Myocyte (in vitro differentiated cells): ENCODE measurements at places on chromosomes 13 and 19. TPM values are rescaled to one million over a fixed set of nuclear protein-coding genes. Genes with fewer than 3 reads are reported as not detected.

DNA sequence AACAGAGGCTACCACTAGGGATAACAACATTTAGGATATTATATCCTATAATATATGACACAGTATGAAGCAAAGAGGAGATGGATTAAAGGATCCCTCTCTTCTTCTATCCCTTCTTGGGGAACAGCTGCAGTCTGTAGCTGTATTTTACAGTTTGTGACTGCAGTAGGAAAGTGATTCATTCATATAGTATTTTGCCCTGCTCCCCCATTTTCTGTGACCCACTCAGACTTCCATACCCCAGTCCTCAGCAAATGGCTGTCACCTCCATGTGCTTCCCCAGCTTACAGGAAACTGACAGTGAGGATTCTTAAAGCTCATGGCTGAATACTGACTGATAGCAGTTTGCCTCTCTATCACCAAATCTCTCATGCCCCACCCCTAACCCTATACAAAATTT lies 27.5 kb downstream of the MICU2 start:
- peak; percentile 53 for DNase-seq

DNA sequence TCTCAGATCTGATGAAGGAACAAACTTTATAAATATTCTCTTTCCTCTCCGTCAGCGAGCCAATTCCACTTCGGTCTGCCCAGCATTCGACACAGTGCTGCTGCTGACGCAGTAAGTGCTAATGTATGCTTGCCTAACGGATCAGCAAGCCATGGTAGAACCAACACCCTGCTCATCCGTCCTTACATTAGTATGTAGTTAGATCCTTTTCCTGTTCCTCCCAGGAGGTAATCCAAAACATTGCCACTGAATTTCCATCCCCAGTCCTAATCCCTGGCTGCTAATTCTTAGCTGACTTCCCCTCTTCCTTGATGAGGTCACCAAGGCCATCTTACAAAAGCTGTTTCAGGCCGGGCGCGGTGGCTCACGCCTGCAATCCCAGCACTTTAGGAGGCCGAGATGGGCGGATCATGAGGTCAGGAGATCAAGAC lies 88.0 kb downstream of the STARD13 start:
- no peak for DNase-seq

LGALS7 gene
- not detected in 2 replicates for total RNA-seq

GRCh38 chr19:16324384-16325160 lies at the start of gene KLF2:
Gene KLF2 (plus strand): TSS chr19:16324826. CDS start chr19:16324924, 98 bp downstream.
- DNase-seq: peak; percentile 94

DNA sequence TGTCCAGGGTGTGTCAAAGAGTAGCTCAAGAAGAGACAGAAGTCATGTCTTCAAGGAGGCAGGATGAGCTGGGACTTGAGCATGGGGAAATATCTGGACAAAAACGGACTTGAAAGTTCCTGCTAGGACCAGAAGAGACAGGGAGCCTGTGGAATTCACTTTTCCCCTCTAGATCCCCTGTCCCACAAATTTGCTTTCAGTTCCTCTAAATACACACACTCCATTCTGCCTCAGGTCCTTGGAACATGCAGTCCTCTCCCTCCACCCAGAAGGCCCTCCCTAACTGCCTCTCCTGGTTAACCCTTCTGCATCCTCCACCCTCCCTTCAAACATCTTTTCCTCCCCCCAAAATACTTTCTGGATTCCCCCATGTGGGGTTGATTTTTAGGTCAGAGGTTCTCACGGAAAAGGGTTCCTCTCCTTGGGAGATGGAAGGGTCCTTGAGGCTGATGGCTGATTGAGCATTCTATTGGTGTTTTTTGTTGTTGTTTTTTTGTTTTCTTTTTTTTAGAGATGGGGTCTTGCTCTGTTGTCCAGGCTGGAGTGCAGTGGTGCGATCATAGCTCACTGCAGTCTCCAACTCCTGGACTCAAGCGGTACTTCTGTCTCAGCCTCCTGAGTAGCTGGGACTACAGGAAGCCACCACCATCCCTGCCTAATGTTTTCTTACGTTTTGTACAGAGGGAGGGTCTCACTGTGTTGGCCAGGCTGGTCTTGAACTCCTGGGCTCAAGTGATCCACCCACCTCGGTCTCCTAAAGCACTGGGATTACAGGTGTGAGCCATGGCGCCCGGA lies 6.9 kb upstream of the RETN start:
- DNase-seq: no peak

ATP4A gene
- total RNA-seq: not detected in 2 replicates

ZNF527 gene
- total RNA-seq: 4.4 and 15.7 TPM in 2 replicates

- no peak for DNase-seq
These were observed 106.7 kb downstream of the KDM4B start for GRCh38 chr19:5075597-5075996.

SIGLEC5 gene
- not detected in 2 replicates for total RNA-seq

GRCh38 chr13:35978607-35979316 lies 152.4 kb downstream of the DCLK1 start:
- peak; percentile 86 for DNase-seq

PLIN5 gene
- total RNA-seq: not detected in 2 replicates

SYNGR4 gene
- total RNA-seq: not detected in 2 replicates

DNA sequence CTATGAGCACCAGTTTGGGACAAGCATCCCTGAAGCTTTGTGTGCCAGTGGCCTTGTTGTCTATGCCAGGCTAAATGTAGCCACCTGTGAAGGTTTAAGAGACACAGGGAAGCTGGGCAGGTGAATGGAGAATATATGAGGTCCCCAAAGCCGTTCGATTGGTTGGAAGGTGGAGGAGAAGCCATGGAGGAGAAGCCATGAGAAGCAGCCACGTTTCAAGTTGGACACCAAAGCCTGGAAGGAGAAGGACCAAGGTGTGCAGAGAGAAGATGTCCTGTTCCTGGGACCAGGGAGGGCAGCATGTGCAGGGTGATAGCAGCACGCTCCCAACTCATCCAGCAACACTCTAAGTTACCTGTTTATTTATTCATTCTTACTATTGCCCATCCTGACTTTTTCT lies 432.3 kb upstream of the TSHZ3 start:
- no peak for DNase-seq

ZNF569 gene
- 7.8 and 9.8 TPM in 2 replicates for total RNA-seq
